ENCODE measurements at places on chromosomes 1 and 21.

DNA sequence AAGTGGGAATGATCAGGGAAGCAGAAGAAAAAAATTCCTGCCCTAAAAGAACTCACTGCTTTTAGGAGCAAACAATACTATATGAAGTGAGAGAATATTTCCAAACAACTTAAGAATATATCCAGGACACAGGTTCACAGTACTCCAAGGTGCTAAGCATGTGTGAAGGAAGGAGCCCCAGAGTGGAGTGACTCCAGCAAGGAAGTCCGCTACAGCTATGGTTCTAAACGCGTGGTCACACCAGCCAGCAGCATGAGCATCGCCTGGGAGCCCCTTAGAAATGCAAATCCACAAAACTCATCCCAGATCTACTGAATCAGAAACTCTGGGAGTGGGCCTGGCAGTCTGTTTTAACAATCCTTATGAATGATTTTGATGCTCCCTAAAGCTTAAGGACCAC lies 36.1 kb downstream of the GADD45A start:
- no peak for DNase-seq

GRCh38 chr1:203641503-203641890 lies 14.9 kb downstream of the ATP2B4 start:
- DNase-seq = no peak

GRCh38 chr1:98824736-98825135 lies 163.2 kb downstream of the SNX7 start:
- DNase-seq = no peak

- no peak for DNase-seq
Measured at GRCh38 chr1:29332204-29332603, 95.9 kb downstream of the PTPRU start.

- DNase-seq = peak; percentile 48
Measured at GRCh38 chr1:212512816-212513559, 80.3 kb downstream of the NENF start.

GRCh38 chr1:18638835-18639364 lies 8.3 kb downstream of the PAX7 start:
- DNase-seq = no peak

DNA sequence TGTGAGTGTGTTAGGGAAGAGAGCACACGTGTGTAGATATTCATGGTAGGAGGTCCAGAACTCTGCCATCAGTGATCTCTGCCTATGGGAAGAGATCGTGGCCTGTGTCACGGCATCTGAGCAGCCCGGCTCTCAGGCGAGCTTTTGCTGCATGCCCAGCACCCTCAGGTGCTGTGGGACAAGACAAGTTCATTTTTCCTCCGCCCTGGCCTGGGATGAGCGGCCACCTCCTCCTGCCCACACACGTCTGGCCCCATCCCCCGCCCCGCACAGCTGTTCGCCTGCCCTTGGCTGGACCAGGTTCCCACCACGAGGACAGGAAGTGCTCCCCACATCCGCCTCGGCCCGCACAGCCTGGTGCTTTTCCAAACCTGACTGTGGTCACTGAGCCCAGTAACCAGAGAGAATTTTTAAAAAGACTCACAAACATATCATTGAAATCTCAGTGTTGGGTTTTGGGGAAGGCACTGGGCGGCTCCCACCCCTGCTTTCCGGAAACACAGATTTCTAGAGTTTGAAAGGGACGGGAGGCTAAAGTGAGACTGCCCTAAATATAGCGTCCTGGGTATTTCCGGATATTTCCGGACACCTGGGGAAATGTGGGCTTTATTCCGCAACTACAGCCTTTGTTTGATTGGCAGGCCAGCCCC lies 18.0 kb downstream of the BMP8A start:
- DNase-seq = no peak

DNA sequence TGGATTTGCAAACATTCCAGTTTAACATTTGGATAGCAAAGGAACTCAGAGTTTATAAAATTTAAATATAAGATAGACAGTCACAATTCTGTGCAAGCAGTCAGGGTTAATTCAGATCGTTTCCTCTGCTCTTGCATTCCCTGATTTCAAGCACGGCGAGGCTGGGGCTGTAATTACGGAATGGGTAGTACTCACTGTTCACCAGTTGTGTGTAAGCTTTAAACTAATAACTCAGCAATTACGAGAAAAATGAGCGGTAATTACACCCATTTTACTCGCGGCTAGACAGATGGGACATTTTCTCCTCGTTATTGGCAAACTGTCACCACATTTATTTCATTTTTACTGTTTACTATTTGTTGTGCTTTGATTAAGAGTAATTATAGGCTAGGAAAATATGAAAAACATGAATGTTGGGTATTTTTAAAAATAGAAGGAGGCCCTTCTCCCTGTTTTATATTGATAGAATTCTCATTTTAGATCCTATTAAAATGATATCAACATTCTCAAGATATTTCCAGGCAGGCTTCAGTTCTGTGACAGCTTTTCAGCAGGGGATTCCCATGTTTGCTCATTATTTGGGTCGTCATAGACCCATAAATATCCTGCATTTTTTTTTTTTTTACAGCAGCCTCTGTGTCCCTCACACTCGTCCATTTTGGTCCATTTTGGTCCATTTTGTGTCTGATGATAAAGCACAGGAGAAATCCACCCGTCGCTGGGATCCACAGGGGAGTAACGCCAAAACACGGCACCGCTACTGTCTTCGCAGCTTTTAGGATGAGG lies 208.3 kb downstream of the DSCAM start:
- no peak for DNase-seq

DNA sequence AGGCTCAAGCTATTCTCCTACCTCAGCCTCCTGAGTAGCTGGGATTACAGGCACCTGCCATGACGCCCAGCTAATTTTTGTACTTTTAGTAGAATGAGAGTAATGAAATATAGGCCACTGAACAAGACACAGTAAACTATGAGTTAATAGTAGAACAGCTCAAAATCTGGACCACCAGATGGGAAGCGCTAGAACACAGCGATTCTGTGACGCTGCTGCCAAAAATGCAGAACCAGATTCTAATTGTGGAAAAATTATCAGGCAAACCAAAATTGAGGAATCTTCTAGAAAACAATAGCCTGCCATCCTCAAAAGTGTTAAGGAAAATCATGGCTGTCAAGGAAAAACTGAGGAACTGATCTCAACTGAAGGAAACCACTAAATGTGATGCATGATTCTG lies 111.4 kb upstream of the TIAM1 start:
- no peak for DNase-seq

All from AG20443 (cell line).